PC-3 (cell line): ENCODE measurements at places on chromosomes 6 and 20.

GRCh38 chr6:46876126-46876525 lies 45.6 kb downstream of the ADGRF5 start:
- DNase-seq = peak; percentile 99

DNA sequence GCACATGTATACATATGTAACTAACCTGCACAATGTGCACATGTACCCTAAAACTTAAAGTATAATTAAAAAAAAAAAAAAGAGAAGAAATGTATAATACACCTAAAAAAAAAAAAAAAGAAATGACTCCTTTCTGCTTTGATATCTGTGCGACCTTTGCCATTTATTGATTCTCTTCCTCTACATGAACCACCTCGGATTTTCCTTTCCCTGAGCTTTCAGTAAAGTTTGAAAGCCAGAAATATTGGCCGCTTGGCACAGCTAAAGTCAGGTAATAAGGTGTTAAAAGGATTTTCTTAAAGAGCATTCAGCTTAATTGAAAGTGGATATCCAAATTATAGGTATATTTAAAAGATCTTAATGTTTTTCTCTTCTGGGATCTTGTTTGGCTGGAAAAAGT lies 12.6 kb upstream of the ASCC3 start:
- DNase-seq = no peak

- DNase-seq = no peak
These were observed 92.8 kb upstream of the RNF217 start for GRCh38 chr6:124869416-124869815.

DNA sequence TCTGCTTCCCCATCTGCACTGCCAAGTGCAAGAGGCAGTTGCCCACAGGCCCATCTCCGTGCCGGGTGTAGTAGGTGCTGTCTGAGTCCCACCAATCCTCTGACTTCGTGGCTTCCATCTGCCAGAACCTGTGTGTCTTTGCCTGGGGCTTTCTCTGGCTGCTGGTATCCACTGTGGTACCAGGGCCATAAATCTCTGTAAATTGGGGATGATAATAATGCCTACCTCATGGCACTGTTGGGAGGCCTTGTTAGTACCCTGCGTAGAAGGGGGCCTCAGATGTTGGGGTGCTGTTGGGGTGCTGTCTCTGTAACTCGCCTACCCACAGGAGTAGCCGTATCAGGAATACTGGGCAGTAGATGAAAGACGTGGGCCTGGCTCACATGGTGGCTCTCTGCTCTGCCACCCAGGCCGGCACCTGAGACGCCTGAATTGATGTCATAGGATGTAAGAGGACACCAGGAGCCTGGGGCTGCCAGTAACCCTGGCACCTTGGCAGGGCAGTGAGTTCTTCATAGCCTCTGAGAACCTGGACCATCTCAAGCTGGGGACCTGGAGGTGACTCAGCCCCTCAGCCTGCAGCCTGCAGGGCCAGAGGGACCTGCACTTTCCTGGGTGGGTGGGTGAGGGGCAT lies 94.1 kb upstream of the RNF24 start:
- DNase-seq = peak; percentile 87

- no peak for DNase-seq
These were observed 13.2 kb upstream of the NELFCD start for GRCh38 chr20:58967652-58968429.

DNA sequence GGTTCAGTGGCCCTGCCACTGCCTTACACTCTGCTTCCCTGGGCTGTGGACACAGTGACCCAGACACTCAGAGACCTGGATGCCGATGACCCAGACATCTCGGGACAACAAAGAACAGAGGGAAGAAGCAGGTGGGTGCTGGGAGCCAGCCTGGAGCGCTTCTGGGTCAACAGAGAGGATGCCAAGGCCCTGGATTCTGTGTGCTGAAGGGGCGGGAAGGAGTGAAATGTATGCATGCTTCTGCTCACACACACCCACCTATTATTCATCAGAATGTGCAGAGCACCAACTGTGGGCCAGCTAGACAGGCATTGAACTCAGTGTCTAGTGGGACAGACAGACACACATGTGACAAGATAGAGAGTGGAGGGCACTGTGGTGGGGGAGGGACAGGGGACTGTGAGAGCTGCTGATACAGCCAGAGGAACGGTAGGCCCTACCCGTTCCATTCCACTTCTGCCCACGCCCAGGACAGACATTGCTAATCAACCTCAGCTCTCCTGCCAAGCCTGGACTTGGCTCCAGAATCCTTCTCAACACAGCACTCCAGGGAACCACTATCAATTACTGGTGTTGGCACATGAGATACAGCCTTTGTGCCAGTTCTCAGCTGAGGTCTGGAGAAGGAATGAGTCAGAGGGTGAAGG lies 20.2 kb downstream of the KCNK15 start:
- peak; percentile 49 for DNase-seq

- no peak for DNase-seq
These were observed 29.6 kb downstream of the CAP2 start for GRCh38 chr6:17423026-17423425.

DNA sequence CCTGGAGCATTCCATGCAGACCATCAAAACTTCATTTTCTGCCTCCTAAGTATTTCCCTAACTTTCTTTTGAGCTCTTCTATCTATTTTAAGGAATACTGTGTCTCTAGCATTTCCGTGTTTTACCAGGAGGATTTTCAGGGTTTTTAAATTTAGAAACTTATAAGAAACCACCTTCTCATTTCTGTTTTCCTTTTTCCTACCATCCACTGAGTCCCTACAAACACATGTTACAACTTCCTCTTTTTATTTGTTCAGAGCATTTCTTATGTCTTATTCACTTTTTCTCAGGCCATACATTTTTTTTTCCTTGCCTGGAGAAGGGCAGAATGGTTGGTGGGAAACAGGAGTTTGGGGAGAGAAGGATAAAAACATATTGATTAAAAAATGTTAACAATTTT lies 130.0 kb upstream of the BMP5 start:
- no peak for DNase-seq

- DNase-seq = no peak
These were observed 111.8 kb downstream of the UBE3D start for GRCh38 chr6:82953871-82954270.

DNA sequence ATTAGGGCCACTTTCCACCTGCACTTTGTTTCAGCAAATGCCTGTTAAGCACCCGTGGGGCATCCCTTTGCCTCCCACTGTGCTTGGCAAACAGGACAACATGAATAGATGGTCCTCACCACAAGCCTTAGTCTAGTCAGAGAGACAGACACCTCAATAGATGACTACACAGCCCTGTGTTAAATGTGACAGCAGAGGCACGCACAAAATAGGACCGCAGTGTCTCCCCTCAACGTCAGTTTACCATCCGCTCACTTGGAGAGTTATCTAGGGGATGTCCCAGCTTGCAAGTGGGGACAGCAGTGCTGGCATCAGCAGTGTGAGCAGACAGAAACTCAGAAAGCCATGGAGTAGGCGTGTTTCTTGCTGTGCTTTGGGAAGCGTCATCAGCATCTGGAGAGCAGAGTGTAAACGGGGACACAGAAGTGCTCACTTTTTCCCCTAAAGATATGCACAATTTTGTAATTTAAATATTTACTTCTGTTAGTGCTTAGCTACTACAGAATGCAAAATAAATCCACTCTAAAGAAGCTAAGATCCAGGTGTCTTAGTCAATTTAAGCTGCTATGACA lies 66.0 kb upstream of the TXNDC5 start:
- no peak for DNase-seq

GRCh38 chr6:149166747-149167146 lies 150.8 kb upstream of the TAB2 start:
- DNase-seq = peak; percentile 19

GRCh38 chr6:106692819-106693208 lies 63.4 kb downstream of the QRSL1 start:
- no peak for DNase-seq

DNA sequence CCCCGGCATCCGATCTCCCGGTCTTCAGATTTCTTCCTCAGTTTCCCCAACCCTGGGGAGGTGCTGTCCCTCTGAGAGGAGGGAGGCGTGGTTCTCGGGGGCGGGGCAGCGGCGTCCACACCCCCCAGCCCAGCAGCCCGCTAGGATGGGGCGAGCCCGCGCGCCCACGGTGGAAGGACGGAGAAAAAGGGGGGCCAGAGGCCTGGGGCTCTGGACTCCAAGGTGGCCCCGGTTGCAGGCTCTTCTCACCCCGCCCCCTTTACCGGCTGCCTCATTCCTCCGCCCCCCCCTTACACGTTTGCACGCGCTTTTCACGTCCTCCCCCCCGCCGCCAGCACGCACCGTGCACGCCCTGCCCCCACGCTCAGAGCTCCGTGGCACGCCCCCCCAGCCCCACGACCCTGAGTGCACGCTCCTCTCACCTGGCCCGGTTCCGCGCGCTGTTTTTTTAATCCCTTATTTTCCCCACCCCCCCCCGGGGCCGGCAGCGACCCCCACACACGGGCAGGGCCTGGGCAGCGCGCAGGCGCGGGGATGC lies 402 bp downstream of the ZBTB12 start:
- peak; percentile 37 for DNase-seq

DNA sequence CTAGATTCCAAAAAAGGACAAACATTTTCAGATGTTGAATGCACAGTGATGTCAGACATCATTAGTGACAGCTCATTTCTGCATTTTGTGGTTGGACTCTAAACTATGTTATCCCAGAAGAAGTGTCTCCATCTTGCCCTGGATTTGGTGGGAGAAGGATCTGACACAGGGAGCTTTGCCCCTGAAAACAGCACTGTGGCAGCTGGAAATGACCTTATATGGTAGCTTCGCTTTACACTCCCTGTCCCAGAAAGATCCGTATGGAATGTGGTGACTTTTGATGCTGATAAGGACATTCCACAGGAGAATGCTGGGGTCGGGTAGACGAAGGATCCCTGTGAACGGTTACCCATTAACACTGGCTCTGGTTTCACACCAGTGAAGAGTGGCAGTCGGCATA lies 87.2 kb upstream of the EDN1 start:
- DNase-seq = no peak

DNA sequence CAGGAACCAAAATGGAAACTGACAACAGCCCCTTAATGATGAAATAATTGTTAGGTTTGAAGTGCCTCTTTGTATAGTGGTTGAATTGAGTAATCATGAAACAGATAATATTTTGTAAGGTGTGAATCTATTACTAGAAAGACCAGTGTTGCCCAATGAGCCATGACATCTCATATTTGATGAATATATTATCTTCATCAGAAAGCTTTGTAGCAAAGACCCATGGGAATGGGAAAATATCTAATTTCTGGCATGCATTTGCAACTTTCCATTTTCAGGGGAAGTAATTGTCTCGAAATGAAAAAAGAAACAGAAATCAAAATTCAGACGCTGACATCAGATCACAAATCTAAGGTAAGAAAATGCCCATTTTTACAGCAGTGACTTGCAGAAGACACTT lies 57.3 kb upstream of the LAMP5 start:
- DNase-seq = no peak

DNA sequence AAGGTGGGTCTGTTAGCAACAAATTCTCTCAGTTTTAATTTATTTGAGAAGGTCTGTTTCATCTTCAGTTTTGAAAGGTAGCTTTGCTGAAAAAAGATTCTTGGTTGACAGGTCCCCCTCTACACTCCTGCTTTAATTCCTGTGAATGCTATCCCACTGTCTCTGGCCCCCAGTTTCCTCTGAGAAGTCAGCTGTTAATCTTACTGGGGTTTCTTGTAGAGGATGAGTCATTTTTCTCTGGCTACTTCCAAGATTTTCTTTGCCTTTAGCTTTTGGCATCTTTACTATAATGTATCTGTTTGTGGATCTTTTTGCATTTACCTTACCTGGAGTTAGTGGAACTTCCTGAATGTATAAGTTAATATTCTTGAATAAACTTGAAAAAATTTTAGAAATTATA lies 122.7 kb downstream of the MMS22L start:
- no peak for DNase-seq

- peak; percentile 20 for DNase-seq
These were observed 82.9 kb upstream of the RNF217 start for GRCh38 chr6:124879110-124879991.

DNA sequence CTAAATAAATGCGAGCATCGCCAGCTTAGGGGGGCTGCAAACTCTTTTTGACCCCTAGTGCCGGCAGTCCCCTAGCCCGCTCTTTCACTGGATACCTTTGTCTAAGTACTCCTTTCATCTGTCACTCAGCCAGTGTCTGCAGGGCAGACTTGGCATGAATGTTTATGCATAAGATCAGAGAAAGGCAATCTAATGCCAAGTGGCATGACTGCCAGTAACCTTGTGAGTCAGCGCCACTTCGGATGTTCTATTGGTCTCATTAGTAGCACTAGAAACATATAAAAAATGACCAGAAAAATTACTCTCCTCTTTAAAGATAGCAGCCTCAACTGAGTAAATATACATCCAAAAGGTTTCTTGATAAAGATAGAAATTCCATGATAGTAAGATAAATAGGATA lies 192.2 kb downstream of the TBC1D32 start:
- peak; percentile 62 for DNase-seq

GRCh38 chr6:27129917-27130316 lies 117.6 kb upstream of the PRSS16 start:
- no peak for DNase-seq

GRCh38 chr6:35214869-35215664 lies 1.3 kb downstream of the SCUBE3 start:
- no peak for DNase-seq

- no peak for DNase-seq
These were observed 38.0 kb downstream of the SCP2D1 start for GRCh38 chr20:18851629-18852028.

DNA sequence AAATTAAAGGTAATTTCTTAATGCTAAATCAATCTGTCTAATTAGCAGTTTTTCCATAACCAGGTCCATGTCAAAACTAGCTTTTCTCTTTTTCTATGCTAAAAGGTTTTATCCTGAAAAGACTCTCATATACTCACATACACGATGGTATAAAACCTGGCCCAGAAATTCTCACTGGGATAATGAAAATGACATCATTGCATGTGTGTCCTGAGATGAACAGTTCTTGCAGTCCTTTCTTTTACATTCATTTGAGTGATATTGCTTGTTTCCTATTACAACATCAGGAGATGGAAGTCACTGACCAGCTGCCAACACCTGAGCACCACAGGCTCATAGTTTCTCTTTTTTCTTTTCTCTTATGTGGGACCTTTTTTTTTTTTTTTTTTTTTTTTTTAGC lies 7.9 kb upstream of the PRELID3B start:
- no peak for DNase-seq

DNA sequence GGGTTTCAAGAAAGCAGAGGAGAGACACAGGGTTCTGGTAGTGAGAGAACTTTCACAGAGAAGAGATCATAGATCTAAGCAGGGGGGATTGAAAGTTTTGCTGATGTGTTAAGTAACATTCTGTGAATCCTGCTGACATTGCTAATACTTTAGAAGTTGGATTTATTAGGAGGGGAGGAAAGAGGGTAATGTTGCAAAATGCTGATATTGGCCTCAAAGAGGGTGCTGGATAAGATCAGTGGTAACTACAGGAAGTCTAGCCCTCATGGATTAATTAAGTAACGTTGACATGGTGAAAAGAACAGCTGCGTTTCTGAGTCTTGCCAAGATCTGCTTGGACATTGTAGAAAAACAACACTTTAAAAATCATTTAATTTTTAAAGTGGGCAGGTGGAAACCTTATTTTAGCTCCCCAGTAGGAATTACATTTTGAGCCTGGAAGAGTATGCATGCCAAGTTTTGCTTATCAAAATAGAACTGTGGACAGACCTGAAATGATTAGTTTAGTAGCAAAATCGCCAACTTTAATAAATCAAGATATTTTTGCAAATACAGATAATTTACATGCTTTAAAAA lies 606.0 kb upstream of the HTR1E start:
- no peak for DNase-seq

- no peak for DNase-seq
These were observed 584.9 kb upstream of the PTCHD4 start for GRCh38 chr6:48695872-48696271.
